ENCODE measurements at places on chromosomes 2 and 18. TPM values are rescaled to one million over a fixed set of nuclear protein-coding genes. Genes with fewer than 3 reads are reported as not detected.

DNA sequence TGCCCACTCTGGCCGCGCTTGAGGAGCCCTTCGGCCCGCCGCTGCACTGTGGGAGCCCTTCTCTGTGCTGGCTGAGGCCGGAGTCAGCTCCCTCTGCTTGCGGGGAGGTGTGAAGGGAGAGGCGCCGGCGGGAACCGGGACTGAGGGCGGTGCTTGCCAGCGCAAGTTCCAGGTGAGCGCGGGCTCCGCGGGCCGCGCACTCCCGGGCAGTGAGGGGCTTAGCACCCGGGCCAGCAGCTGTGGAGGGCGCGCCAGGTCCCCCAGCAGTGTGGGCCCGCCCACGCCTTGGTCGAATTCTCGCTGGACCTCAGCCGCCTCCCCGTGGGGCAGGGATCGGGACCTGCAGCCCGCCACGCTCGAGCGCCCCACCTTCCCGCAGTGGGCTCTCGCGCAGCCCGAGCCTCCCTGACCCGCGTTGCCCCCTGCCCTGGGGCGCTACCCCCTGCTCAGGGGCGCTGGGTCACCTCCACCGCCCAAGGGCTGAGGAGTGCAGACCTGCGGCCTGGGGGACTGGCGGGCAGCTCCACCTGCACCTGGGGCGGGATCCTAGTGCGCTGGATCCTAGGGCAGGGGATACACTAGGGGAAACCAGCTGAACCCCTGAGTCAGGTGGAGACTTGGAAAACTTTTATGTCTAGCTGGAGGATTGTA lies 97.3 kb downstream of the CD8B2 start:
- no peak for DNase-seq

- no peak for DNase-seq
Measured at GRCh38 chr18:37242826-37243560, 322.6 kb downstream of the CELF4 start.

DNA sequence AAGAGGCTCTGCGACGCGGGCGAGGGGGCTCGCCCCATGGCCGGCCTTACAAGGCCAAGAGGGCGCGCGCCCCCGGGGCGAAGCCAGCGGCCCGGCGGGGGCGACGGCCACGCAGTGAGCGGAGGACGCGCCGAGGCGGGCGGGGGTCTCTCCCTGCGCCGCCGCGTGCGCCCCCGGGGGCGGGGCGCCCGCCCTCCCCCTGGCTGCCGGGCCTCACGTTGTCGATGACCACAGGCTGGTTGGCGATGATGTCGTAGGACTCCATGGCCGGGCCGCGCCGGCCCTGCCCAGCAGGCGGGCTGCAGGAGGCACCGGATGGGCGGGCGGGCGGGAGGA lies 250 bp downstream of the ACTR1B start:
- no peak for DNase-seq

SRD5A2 gene
- polyA plus RNA-seq = not detected

DNA sequence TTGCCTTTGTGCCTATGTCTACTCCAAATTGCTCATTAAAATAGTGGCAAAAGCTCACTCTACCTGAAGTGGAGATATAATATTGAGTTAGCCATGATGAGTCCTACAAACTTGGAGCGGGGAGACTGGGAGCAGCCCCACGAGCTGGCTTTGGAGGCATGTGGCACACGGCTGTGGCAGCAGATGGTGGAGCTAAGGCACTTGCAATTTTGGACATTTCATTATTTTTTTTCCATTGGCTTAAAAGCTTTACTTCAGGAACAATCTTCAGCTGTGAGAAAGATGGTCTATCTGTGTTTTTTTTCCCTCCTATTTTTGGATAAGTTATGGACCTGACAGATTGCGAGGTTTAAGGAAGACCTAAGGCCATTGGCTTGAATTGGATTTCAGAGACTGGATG lies 578.3 kb downstream of the CMPK2 start:
- no peak for DNase-seq

DNA sequence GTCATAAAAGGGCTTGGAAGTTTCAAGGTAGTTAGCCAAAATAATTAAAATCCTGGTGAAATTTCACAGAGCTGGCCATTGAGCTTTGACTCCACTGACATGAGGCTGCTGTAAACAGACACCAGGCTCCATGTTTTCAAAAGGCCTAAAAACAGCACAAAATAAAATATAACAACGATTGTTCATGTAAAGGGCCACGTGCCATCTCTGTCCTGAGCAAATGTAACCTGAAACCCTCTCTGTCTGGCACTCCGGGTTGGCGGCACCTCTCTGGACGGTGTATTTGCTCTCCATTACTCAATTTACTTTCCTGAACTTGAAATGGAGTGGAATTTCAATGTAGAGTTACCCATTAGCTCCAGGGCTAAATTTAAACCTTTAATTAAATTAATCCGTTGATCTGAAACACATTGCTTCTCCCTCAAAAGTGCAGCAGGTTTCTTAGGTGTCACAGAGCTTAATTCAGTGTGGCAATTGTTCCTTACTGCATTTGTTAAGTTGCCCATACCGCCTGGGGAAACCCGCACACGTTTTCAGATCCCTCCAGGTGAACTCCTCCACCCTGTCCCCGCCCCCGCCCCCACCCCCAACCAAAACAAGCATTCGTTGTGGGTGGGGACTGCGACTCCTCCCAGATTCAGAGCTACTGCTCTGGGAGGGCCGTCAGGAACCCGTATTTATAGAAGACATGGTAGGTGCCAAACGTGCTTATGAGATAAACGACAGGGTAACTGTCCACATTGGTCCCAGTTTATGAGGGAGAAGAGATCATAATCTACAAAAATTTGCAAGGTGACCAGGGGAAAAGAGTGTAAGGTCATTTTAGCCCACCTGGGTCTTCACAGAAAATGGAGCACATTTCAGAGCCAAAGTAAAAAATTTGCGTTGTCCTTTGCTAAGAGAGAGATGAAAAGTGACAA lies 1.2 kb upstream of the CABLES1 start:
- no peak for DNase-seq

NEU2 gene
- polyA plus RNA-seq = not detected

DNA sequence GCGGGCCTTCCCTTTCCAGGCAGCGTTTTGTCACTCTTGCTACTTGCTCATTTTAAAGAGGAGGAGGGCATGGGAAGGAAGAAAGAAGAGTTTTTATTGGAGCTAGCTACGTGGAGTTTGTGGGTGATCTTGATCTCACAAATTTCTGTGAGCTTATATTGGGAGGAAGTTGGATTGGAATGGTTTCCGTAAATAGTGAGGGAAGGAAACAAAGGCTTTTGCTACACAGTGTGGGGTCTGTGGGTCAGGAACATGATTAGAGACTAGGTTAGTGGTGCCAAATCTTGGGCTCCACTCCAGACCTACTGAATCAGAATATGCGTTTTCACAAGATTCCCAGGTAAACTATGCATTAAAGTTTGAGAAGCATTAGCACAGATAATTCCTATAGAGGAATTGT lies 8.1 kb downstream of the RALB start:
- no peak for DNase-seq

- DNase-seq = no peak
Measured at GRCh38 chr2:112065966-112066365, 10.9 kb downstream of the TMEM87B start.

GRCh38 chr2:237185553-237185925 lies 99.8 kb downstream of the COPS8 start:
- no peak for DNase-seq

DNA sequence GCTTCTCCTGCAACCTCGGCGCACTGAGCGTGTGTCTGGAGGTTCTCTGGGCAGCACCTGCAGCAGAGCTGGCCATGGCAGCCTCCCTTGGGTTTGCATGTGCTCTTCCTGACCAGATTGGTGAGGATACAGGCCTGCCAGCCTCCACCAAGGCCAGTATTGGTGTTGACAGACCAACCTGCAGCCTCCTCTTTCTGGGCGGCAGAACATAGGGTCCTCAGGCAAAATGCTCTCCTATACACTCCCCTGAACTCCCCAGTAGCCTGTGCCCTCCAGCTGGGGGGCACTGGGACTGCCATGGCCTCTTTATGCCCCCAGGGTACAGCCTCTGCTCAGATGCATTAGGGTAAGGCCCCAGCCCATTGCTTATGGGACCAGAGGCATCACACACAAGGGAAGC lies 131.9 kb upstream of the SPRED2 start:
- no peak for DNase-seq

DNA sequence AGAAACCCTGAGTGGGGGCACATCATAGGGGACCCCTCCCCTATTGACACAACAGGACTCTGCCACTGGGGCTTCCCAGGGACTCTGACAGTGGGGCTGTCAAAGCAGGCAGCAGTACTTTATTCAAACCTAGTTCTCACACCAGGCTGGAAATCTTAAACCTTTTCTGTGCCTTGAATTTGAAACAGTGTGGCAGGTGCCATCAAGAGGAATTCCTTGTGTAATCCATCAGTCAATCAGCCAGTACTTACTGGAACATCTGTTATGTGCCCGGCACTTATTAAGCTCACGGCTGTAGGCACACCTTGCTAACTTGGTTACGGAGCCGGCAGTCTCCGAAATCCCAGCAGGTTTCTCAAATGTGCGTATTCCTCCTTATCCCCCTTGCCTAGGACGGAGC lies 12.0 kb downstream of the GLI2 start:
- DNase-seq = no peak

DSC2 gene
- 8.9 TPM for polyA plus RNA-seq

DNA sequence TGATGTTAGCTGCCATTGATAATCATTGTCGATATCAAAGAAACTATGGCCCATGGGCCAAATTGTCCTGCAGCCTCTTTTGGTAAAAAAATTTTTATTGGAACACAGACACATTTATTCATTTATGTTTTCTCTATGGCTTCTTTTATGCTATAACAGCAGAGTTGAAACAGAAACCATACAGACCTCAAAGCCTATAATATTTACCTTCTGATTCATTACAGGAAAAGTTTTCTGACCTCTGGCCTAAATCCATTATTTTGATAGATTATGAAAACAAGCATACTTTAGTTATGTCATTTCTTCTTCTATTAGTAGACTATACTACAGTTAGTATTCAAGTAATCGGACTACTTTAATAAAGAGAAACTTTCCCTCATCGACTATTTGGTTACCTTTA lies 349.7 kb upstream of the GALNT5 start:
- no peak for DNase-seq

GRCh38 chr2:85996591-85996990 lies 107.8 kb upstream of the ST3GAL5 start:
- DNase-seq = no peak

PLCD4 gene
- polyA plus RNA-seq = 61.5 TPM

ITGB1BP1 gene
- polyA plus RNA-seq = 55.9 TPM

ERBB4 gene
- 6.4 TPM for polyA plus RNA-seq

- DNase-seq = no peak
Measured at GRCh38 chr2:55420871-55421270, 1.2 kb upstream of the CCDC88A start.

DNMT3A gene
- polyA plus RNA-seq = 69.9 TPM

DNA sequence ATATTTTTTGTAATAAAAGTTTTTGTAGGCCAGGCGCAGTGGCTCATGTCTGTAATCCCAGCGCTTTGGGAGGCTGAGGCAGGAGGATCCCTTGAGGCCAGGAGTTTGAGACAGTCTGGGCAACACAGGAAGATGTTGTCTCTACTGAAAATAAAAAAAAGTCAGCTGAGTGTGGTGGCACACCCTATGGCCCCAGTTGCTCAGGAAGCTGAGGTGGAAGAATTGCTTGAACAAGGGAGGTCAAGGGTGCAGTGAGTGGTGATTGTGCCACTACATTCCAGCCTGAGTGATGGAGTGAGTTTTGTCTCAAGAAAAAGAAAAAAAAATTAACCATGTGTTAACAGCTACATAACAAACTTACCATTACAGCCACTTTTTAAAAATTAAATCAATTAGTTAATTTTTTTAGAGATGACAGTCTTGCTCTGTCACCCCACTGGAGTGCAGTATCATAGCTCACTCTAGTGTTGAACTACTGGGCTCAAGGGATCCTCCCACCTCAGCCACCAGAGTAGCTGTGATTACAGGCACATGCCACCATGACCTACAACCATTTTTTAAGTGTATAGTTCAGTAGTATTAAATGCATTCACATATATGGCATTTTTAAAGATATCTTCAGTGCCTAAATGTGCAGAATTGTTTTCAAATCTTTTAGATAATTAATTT lies 67.2 kb upstream of the ACYP2 start:
- DNase-seq = no peak

DNA sequence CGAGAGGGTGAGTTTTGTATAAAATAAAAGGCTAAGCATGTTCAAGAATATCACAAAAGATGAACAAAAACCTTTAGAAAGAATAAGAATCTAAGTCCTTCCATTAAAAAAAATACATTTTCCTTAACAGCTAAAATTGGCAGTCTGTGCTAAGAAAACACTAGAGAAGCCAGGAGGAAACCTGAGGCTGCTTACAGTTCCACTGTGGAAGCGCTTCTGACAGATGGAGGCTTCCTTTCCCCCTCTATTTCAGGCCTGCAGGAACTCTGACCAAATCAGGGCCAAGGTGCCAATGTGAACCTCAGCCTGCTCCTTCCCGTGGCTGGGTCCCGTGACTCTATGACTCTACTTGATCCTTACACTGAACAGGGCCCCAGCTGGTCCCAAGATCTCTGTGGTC lies 108.1 kb upstream of the ARHGAP28 start:
- no peak for DNase-seq
